ENCODE measurements at places on chromosomes 2 and 18.

DNA sequence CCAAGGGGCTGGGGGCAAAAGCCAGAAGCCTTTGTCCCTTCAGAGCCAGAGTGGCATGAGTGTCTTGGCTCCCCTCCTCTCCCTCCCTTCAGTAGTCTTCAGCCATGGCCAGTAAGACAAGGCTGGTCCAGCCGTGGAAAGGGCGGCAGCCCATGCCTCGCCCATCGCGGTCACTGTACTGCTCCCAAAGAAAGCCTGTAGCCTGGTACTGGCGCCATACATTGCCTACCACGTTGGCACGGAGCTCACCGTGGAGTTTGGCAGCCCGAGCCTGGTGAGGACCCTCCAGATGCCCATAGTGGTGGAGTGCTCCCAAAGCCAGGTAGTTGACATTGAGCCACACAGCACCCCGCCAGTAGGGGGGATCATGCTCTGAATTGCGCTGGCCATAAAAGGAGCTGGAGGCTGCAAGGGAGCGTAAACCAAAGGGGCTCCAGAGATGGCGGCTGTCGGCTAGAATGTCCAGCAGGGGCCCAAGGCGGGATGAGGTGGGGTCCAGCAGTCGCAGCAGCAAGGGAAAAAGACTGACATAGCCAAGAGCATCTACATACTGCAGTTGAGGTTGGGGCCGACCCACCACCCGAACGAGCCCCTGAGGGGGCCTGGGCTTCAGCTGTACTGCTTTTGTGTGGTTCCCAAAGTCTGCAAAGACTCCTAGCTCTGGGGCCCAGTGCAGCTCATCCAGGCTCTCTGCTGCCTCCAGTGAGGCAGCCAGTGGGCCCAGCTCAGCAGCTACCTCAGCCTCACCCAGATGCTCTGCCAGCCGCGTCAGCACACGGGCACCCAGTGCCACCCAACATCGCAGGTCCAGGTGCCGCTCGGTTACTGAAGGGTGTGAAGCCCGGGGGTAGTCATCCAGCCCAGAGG lies 3.2 kb downstream of the WBP1 start:
- DNase-seq: no peak

DNA sequence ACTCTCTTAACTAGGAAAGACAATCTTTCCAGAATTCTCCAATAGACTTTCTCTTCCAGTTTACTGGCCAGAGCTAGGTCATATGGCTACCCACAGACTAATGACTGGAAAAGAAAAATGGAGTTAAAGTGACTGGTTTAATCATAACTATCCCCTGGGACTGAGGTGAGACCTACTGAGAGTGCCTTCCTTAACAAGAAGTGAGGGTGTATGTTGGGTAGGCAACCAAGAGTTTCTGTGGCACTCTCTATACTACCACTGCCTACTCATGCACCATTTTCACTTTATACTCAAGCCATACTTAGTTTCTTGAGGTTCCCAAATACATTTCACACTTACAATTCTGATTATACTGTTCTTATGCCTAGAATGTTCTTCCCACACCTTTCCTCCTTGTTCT lies 6.9 kb upstream of the GFPT1 start:
- no peak for DNase-seq

DNA sequence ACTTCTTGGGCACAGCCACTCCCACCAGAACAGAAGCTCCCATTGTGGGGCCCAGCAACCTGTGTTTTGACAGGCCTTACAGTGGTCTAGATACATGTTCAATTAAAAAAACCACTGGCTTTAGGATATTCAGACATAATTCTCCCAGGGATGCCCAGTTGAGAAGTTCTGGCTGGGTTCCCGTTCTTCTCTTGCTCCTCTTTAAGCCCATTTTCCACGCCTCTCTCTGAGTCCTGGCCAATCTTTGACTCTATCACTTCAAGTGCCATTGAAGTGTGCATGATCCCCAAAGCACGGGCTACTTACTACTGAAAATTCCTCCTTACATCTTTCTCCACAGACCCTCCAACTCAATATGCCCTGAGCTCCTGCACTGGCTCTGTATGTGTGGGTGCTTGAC lies 17.5 kb upstream of the SULT1C3 start:
- DNase-seq: no peak

DNA sequence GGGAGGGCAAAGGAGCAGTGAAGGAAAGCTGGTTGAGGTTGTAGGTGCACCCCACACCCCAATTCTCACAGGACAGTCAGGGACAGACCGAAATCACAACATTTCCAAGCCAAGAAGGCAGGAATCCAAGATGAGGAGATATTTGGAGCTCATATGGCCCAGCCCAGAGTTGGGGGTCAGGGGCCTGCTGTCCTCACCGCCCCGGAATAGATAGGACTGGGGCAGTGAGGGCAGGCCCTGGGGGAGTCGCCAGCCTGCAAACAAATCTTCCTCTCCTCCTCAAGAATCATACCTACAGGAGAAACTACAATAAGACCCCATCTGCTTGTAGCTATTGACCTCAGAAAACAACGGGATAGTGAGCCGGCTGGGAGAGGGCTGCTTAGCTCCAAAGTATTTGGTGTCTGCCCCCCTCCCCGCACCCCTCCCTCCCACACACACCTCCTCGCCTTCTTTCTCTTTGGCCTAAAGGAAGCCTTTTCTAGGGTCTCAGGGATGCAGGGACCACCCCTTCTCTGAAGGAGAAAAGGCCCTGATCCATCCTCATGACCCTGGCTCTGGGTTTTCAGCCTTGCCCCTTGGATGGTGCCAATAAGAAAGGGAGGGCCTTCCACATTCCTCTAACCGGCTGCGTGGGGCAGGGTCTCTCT lies 3.8 kb downstream of the EN1 start:
- DNase-seq: no peak

DNA sequence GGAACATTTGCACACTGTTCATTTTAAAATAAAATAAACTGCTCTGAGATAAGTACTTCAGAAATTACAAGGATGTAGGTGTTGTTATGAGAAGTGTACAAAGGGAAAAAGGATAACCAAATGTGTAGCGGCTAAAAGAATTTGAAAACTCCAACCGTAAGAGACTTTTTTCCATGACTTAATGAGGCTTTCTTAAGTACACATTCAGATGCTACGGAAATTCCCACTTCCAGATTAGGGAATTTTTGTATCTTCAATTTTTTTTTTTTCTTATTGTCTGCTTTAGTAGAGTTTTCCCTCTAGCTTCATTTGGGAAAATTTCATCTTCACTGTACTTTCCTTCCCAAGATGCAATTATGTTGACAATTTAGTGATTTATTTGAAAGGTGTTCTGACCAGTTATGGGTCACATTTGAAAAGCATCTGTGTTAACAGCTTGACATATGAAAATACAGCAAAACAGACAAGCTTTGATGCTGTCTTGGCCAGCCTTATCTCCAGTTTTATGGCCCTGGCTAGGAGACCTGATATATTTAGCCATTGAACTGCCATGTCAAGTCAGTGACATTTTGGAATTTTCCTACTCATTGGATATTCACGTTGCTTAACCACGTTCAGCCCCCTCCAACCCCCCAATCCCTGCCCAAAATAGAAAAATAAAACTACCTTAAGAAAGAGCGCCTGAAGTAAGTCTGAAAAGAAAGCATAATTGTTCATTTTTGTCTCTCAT lies 105.6 kb downstream of the FEZ2 start:
- no peak for DNase-seq

Data from testis (tissue), 5 donors.